ENCODE measurements at places on chromosomes 5 and 9.

DNA sequence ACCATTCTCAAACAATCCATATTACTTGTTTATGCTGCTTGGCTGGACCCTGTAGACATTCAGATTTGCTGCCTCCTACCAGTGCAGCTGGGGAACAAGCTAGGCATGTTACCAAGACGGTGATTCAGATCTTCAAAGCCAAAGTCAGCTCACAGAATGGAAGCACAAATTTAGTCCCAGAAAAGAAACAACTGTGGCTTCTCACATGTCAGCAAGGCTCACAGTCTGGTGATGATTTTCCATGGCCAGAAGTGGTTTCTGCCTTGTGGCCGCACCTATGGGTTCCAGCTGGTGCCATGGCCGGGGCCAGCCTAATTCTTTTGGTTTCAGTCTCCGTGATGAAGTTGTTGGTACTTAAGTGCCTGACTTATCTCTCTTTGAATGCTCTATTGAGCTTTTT, 182.2 kb downstream of the TMC1 start:
- peak; percentile 69 for DNase-seq

GRCh38 chr9:75788006-75788634, 102.4 kb upstream of the PCSK5 start:
- DNase-seq = peak; percentile 56

- DNase-seq = no peak
Observed at GRCh38 chr9:36796671-36797419, 224.2 kb downstream of the MELK start.

- DNase-seq = no peak
Observed at GRCh38 chr5:57501414-57502201, 19.0 kb upstream of the ACTBL2 start.

GRCh38 chr9:122446819-122447484, 30.8 kb downstream of the OR1J1 start:
- DNase-seq = no peak

GRCh38 chr5:132267166-132267739, 9.8 kb downstream of the PDLIM4 start:
- no peak for DNase-seq

GRCh38 chr9:124251605-124252378, 6.0 kb upstream of the NEK6 start:
- DNase-seq = no peak

DNA sequence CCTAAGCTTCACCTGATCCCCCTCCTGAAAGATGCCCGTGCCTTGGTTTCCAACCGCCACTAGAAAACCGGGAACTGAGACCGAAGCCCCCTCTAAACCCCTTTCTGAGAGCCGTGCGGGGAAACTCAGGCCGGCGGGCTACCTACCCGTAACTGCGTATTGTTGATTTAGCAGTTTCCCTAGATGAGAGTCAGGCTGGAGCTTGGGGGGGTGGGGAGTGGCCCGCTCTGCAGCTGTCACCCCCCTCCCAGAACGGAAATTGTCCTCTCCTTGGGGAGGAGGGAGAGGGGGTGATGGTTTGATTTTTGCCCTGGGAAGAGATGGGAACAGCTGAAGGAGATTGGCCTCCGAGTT, 2.5 kb downstream of the CXXC5 start:
- no peak for DNase-seq

DNA sequence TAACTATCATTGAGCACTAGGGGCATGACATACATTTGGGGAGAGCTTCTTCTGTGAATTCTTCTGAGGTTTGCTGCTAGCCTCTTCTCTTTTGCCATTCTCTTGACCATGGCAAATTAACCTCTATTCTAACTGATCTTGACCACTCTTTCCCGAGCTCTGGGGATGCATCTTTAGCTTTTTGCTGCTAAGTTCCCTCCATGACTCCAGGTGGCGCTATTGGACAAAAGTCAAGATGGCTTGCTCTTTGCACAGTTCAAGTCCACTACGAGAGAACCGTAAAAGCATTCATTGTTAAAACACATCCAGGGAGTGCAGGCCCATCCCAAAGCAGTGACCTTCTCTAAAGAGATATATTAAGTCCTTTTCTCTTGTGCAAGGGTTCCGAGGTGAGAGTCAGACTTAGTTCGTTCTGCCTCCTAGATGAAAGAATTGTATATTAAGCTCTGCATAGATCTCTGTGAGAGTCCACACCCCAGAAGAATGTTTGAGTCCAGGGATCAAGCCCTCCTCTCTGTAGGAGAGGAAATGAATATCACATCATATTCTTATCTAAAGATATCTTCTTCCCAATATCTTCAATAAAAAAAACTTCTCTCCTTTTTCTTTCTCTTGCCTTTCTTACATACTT, 1152.9 kb upstream of the CDH6 start:
- DNase-seq = peak; percentile 13

GRCh38 chr5:68795190-68795589, 298.6 kb upstream of the SLC30A5 start:
- no peak for DNase-seq

GRCh38 chr5:73558950-73559349, 6.5 kb downstream of the ANKRA2 start:
- DNase-seq = no peak

GRCh38 chr5:76457674-76458485, 54.8 kb downstream of the IQGAP2 start:
- no peak for DNase-seq

DNA sequence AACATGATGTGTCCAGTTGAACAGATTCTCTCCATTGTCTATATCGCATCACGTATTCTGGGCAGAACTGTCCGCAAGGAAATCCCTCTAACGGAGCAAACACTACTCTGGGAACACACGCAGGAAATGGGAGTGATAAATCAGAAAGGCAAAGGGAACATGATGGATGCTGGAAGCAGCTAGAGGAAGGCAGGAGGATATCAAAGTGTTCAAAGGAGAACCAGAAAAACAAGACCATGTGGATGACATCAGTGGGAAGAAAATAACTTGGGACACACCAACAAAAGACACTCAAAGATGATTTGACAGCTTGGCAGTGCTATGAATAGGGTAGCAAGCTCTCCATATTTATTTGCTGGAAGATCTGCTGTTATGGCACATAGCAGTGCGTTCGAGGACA, 142.9 kb downstream of the PLK2 start:
- DNase-seq = no peak

DNA sequence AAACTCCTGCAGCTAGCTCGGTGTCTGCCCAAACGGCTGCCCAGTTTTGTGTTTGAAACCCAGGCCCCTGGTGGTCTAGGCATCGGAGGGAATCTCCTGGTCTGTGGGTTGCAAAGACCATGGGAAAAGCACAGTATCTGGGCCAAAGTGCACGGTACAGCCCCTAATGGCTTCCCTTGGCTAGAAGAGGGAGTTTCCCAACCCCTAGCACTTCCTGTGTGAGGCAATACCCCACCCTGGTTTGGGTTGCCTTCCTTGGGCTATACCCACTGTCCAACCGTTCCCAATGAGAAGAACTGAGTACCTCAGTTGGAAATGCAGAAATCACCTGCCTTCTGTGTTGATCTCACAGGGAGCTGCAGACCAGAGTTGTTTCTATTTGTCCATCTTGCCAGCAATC, 41.8 kb downstream of the CAVIN4 start:
- no peak for DNase-seq

Measured in stromal cell of bone marrow (primary cell).